ENCODE measurements at places on chromosomes 7 and 10. TPM values are rescaled to one million over a fixed set of nuclear protein-coding genes. Genes with fewer than 3 reads are reported as not detected.

GRCh38 chr7:1494447-1494846 is 9.7 kb downstream of the INTS1 start:
- no peak for DNase-seq

- no peak for DNase-seq
Measured at GRCh38 chr10:88598055-88598454, 11.5 kb downstream of the LIPJ start.

GRCh38 chr7:30844916-30845315 is 66.7 kb upstream of the AQP1 start:
- DNase-seq = no peak

- DNase-seq = no peak
Measured at GRCh38 chr7:132160611-132161532, 415.4 kb downstream of the PLXNA4 start.

GRCh38 chr7:20741801-20742200 is 44.9 kb downstream of the SP8 start:
- no peak for DNase-seq

DNA sequence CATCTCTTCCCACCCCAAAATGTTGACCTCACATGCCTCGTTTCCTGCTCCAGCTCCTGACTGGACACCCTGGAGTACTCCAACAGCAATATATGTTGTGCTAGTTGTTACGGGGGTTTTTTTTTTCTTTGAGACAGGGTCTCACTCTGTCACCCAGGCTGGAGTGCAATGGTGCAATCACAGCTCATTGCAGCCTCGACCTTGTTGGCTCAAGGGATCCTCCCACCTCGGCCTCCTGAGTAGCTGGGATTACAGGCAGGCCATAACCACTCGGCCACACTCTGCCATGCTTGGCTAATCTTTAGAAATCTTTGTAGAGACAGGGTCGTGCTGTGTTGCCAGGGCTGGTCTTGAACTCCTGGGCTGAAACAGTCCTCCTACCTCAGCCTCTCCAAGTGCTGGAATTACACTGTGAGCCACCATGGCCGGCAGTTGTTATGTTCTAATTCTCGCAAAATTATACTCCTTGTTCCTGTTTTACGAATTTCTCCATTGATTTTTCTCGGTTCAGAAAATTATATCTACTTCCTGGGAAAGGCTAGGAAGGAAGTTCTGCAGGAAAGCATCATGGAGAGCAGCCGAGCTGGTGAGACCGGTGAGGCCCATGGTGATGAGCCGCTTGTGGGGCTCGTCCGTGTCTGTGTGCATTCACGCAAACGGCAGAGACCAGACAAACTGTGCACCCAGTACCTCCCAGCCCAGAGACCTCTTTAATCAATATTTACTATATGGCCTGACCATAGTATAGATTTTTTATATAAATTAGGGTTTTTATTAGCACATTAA is 52.4 kb upstream of the DNAJB6 start:
- DNase-seq = no peak

DNA sequence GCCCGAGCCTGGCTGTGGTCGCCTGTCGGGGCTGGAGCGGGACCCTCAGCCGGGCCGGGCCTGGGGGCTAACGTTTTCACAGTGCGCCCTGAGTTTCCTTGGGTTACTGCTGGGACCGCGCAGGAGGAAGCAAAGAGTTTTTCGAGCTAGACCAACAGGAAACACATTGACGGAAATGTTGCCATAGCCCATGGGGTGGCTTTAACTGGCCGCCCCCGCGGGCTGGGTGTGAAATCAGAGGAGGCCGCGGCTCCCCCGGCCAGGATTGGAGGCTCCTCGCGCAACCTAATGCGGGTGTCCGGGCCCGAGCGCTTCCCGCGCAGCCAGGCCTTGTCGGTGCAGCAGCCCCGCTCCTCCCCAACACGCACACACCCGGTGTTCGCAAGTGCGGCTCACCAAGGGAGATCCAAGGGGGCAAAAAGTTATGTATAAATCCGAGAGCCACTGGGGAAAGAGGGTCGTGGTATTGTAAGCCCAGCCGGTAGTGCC is 1.9 kb downstream of the HHEX start:
- DNase-seq = peak; percentile 13

Gene TMEM72
- total RNA-seq = 1.5 TPM

Gene TWNK
- total RNA-seq = 13.3 TPM

Gene VSIR
- 3.6 TPM for total RNA-seq
